ENCODE measurements at places on chromosomes 16 and 17.

DNA sequence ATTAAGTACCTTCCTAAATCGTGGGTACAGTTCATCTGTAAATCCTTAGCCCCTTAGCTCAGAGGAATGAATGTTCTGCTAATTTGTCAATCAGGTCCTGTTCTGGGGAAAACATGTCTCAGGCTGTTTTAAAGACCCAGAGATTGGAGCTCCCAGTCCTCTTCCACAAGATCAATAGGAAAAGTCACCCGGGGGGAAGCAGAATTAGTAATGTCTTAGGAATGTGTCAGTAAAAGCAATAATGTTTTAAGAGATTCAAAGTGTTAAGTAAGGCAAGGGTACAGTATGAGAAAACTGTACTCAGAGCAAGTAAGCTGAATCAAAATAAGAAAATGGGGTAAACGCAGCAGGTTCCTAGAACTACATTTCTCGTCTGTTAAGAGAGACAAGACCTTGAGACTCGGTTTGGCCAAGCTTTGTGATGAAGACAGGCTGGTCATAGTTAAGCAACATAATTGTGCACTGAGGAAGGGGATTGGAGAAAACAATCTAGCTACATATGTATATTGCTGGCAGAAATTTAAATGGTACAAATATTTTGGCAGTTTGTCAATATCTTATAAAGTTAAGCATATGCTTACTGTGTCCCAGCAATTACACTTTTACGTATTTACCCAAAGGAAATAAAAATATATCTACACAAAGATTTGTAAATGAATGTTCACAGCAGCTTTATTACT lies 192.9 kb upstream of the C17orf78 start:
- DNase-seq, result no peak

DNA sequence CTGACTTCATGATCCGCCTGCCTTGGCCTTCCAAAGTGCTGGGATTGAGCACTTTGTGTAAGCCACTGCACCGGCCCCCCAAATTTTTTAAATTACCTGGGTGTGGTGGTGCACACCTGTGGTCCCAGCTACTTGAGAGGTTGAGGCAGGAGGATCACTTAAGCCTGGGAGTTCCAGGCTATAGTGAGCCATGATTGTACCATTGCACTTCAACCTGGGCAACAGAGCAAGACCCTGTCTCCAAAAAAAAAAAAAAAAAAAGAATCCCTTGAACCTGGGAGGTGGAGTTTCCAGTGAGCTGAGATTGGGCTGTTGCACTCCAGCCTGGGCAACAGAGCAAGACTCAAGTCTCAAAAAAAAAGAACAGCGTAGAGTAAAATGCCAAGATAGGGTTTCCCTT lies 15.2 kb downstream of the ZNF276 start:
- DNase-seq, result no peak

DNA sequence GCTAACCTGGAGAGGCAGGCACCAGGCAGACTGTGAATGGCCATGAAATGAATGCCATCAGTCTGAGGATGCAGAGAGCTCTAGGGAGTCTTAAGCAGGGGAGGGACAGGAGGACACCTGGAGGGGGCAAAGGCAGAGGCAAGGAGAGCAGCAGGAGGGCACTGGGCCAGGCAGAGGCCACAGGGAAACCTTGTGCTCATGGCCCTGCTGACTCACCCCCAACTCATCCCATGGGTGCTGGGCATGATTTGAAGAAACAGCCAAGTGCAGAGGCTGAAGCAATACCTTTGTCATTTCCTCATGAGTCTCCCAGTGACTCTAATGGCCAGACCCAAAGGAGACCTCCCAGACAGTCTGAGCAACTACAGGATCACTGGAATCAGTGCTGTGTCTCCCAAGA lies 141.4 kb downstream of the TMEM132E start:
- no peak for DNase-seq

DNA sequence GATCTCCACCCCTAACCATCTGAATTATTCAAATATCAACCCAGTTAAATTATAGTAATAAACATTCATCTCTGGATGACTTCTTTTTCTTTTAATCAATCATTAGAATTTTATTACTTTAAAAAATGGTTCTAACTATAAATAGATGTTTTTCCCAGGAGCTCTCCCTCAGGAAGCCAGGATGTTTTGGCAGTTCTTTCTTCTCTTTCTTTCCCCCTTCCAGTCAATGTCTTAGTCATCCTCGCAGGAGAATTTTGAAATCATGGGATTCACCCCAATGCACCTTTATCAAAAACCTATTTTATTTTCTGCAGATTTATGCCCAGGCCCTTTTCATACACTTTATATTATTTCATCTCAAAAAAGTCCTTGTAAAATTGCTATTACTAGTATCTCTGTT lies 711.6 kb downstream of the CDH11 start:
- no peak for DNase-seq

DNA sequence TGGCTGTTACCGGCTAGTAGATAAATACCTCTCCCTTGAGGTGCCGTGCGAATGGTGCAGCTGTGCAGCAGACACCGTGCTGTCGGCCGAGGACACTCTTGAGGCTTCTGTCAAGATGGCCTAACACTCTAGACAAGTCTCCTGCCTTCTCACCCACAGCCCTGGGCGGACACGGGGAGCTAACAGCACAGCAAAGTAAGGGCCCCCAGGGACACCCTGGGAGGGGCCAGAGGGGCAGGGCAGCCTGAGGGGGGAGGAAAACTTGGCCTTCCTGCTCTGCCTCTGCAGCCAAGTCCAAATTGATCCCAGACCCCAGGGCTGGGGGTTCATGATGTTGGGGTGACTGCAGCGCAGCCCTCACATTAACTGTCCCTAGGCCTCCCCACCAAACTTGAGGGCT lies 210.2 kb downstream of the RPTOR start:
- DNase-seq, result peak; percentile 8

GRCh38 chr17:56929362-56929969 lies 15.6 kb upstream of the TRIM25 start:
- no peak for DNase-seq

DNA sequence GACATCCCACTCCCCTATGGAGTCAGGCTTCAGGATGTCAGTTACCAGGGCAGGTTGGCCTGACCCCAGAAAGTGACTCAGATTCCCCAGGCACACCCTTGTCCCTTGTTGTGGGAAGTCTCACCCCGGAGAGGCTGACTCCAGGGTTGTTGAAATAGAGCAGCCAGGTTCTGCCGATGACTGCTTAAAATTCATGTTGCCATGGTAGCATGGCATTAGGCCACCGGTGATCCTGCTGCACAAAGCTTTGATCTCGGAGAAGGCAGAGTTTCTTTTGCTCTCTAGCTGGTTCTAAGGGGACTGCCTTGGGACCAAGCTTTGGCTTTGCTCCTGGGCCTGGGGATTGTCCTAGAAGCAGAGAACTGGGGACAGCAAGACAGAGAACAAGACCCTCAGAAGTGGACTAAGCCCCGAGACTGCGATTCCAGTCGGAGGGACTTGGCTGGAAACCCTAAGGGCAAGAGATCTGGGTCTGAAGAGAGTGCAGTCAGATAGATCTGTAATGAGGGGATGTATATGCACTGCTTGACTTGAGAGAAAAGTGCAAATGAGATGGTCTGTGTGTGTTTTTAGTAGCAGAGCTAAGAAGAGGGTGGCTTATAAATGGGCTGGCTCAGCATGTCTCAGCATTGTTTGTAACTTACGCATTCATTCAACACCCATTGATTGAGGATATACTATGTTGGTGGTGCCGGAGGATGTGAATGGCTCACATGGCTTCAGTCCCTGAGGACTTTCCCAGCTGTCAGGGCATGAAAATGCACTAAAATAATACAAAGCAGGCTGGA lies 106.9 kb downstream of the RGS9 start:
- DNase-seq, result no peak

DNA sequence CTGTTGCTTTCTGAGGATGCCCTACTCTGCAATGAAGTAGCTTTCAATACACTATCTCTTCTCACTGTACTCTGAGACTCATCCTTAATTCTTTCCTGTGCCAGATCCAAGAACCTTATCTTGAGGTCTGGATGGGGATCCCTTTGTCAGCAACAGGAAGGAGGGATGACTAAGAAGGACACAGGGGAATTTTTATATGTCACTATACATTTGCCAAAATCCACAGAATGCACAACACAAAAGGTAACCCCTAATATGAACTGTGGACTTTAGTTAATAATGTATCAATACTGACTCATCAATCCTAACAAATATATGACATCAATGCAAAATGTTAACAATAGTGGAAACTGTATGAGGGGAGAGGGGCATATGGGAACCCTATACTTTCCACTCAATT lies 4.7 kb upstream of the RBBP6 start:
- DNase-seq, result no peak

GRCh38 chr17:82019690-82020571 lies 2.7 kb downstream of the CENPX start:
- DNase-seq, result peak; percentile 82

- no peak for DNase-seq
Measured at GRCh38 chr16:8611886-8612600, 9.5 kb upstream of the METTL22 start.

GRCh38 chr17:77485089-77485833 lies 344.5 kb downstream of the SEC14L1 start:
- no peak for DNase-seq

- no peak for DNase-seq
Measured at GRCh38 chr17:61238455-61238933, 161.1 kb upstream of the TBX2 start.

- DNase-seq, result no peak
Measured at GRCh38 chr17:76702941-76703637, 7.7 kb downstream of the MXRA7 start.

- peak; percentile 25 for DNase-seq
Measured at GRCh38 chr16:57694725-57695679, at the start of gene DRC7. Gene DRC7, plus strand, starts transcription at chr16:57694806. Its CDS starts 3,144 bp downstream, at chr16:57697950.

DNA sequence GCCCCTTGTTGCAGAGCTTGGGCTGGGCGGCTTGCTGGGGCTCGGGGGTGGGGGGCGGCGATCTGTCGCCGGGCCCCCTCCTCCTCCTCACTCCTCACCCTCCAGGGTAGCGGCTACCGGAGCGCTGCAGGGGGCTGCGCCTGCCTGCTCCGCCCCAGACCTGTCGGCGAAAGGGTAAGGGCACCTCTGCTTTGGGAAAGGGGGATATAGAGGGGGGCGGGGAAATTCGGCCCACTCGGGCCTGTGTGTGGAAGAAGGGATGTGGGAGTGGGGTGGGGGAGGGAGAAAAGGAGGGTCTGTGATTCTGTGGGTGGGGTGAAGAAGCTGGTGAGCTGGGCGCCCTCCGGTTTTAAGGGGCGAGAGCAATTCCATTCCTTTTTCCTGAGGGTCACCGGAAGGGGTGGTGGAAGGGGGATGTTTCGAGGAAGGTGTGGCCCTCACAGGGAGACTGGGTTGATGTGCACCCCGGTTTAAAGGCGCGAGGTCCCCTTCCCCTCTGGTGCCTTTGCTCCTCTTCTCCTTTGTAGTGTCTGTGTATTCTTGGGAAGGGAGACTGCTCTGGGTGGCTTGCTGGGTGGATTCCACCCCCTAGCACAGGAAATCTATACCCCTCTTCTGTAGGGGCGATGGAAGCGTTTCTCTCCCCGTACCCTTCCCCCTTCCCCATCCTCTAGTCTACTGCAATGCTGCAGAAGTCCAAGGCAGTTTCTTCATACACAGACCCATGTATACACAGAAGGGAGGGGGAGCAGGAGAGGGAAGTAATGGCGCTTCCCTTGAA lies 878 bp downstream of the TAOK1 start:
- DNase-seq, result peak; percentile 43

DNA sequence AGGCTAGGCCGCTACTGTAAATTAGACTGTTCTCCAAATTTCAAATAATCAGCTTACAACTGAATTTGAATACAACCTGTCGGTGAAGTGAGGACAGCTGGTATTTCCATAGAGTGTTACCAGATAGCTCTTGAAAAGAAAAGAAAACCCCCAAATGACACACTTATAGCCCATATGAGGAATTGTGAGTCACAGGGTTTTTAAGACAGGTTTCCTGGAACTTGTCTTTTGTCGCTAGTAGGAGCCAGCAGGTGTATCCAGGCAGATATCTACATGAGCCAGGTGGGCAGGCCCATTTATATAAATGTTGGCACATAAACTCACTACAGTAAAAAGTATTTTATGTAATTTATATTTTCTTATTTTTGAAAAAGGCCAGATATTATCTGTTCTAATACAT lies 24.0 kb downstream of the TNRC6A start:
- peak; percentile 25 for DNase-seq

GRCh38 chr17:921161-921560 lies 58.4 kb downstream of the NXN start:
- DNase-seq, result no peak

DNA sequence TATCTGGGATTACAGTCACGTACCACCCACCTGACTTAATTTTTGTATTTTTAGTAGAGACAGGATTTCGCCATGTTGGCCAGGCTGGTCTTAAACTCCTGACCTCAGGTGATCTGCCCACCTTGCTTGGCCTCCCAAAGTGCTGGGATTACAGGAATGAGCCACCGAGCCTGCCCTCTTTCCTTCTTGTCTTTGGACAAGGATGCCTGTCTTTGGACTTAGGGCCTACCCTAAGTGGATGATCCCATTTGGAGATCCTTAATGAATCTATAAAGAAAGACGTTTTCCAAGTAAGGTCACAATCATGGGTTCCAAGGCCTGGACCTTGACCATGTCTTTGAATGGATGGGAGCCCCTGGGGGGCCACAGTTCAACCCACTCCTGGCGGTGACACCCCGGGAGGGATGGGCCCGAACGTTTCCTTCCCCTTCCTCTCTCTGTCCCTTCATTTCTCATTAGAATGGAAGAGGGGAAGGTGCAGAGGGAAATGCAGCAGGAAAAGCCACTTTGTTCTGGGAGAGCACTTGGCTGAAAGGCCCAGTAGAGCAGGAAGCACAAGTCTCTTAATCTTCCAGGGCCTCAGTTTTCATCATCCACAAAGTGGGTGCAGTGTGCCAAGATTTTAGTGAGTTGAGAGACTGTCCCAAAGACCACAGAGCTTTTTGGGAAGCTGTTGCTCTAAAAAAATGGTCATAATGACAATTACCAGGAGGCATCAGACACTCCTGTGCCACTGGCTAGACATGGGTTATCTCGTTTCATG lies 353.3 kb downstream of the SEC14L1 start:
- no peak for DNase-seq

- no peak for DNase-seq
Measured at GRCh38 chr17:49748223-49748622, 15.7 kb downstream of the FAM117A start.

DNA sequence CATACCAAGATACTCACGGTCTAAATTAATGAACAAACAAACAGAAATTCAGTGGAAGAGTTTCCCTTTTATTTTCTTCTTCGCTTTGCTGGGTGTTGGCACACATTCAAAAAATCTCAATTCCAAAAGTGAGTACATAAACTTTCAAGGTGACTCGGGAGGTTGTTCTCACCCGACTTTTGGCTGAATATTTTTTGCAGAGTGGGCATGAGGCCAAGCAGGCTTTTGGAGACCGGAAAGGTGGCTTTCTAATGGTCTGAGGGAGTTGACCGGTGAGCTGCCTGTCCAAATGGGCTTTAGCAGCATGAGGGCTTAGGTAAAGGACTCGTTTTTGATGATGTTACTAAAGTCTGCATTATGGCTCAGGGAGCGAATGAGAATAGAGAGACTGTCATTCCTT lies 318.7 kb downstream of the CPPED1 start:
- no peak for DNase-seq

GRCh38 chr17:75238020-75238580 lies 23.3 kb downstream of the GGA3 start:
- DNase-seq, result peak; percentile 25

All from activated T-cell treated with anti-CD3 and anti-CD28 coated beads, Interleukin-2, amount 50 U/mL, for 48 hours (primary cell).